ENCODE measurements at places on chromosomes 4 and X.

- no peak for DNase-seq
Measured at GRCh38 chr4:151471728-151472127, 62.8 kb downstream of the FHIP1A start.

GRCh38 chr4:3243136-3243780 is 5.7 kb upstream of the MSANTD1 start:
- no peak for DNase-seq

DNA sequence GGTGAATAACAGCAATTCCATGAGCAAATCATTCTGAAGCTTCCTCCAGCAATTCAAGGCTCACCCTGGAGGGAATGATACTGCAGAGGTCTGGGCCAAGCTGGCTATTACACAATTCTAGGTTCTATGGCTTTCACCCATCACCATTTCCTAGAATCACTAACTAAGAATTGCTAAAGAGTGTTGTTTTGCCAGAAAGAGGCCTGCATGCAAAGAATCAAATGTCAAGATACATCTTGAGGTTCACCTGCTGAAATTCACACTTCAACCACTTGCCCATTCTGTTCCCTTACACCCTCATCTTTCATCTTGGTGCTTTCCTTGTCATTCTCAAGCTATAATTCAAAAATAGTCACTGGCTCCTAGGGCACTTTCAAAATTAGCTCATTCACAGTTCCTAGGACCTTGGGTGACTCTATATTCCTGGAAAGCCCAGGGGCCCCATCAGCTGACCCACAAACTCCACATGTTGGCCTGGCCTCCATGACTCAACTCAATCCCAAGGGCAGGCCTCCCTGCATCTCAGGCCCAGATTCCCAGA is 7.0 kb downstream of the APBB2 start:
- no peak for DNase-seq

- DNase-seq: no peak
Measured at GRCh38 chr4:94251094-94251493, 43.4 kb downstream of the SMARCAD1 start.

- no peak for DNase-seq
Measured at GRCh38 chr4:10172278-10172921, 55.8 kb upstream of the WDR1 start.

- DNase-seq: no peak
Measured at GRCh38 chrX:53223955-53224859, 800 bp downstream of the KDM5C start.

GRCh38 chr4:169416997-169417396 is 146.2 kb upstream of the SH3RF1 start:
- no peak for DNase-seq

- DNase-seq: no peak
Measured at GRCh38 chr4:8192748-8193738, 6.0 kb upstream of the SH3TC1 start.
